Uterus (tissue), 4 donors: ENCODE measurements at places on chromosomes 5 and 9.

GRCh38 chr9:81150016-81150625 lies 539.2 kb downstream of the TLE1 start:
- no peak overlapping the region for H3K27ac ChIP-seq
- DNase-seq, result no peak
- no peak overlapping the region for H3K4me3 ChIP-seq
- no peaks in the 10 kb centered on the region for H3K27me3 ChIP-seq
- no peaks in the 10 kb centered on the region for H3K36me3 ChIP-seq
- no peaks in the 10 kb centered on the region for H3K4me1 ChIP-seq

GRCh38 chr5:68504306-68504705 lies 288.8 kb downstream of the PIK3R1 start:
- H3K4me1 ChIP-seq, result no peaks in the 10 kb centered on the region
- no peaks in the 10 kb centered on the region for H3K36me3 ChIP-seq
- H3K27ac ChIP-seq, result no peak overlapping the region
- no peak for DNase-seq

- no peaks in the 10 kb centered on the region for H3K36me3 ChIP-seq
- no peak for DNase-seq
- no peaks in the 10 kb centered on the region for H3K27me3 ChIP-seq
- H3K4me1 ChIP-seq, result no peaks in the 10 kb centered on the region
- H3K27ac ChIP-seq, result no peak overlapping the region
Observed at GRCh38 chr9:37408933-37409710, 13.4 kb upstream of the GRHPR start.

DNA sequence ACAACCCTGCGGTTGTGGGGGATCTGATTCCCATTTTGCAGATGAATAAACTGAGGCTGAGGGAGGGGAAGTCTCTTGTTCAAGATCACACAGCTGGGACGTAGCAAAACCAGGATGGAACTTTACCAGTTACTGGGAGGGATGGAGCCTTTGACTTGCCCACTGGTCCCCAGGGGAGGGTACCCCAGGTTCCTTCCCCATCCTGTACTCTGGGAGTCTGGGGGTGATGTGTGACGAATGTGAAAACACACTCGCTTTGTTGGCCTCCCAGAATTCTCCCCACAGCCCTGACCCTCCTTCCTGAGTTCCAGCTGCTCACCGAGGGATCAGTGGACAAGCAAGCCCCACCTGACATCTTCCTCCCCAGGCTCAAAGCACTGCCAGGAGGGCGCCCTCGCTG lies 135.1 kb downstream of the NSG2 start:
- no peak for DNase-seq
- H3K36me3 ChIP-seq, result no peaks in the 10 kb centered on the region
- H3K4me1 ChIP-seq, result no peaks in the 10 kb centered on the region
- no peak overlapping the region for H3K27ac ChIP-seq
- H3K27me3 ChIP-seq, result no peaks in the 10 kb centered on the region
- no peak overlapping the region for H3K4me3 ChIP-seq

- DNase-seq, result no peak
- H3K4me1 ChIP-seq, result no peaks in the 10 kb centered on the region
- no peak overlapping the region for H3K4me3 ChIP-seq
- H3K36me3 ChIP-seq, result no peaks in the 10 kb centered on the region
Observed at GRCh38 chr5:60943624-60944023, 1.2 kb downstream of the ERCC8 start.

GRCh38 chr9:15444141-15444540 lies 21.5 kb downstream of the SNAPC3 start:
- no peak for DNase-seq
- H3K4me1 ChIP-seq, result no peaks in the 10 kb centered on the region
- no peaks in the 10 kb centered on the region for H3K36me3 ChIP-seq
- H3K27me3 ChIP-seq, result no peaks in the 10 kb centered on the region
- H3K27ac ChIP-seq, result no peak overlapping the region

DNA sequence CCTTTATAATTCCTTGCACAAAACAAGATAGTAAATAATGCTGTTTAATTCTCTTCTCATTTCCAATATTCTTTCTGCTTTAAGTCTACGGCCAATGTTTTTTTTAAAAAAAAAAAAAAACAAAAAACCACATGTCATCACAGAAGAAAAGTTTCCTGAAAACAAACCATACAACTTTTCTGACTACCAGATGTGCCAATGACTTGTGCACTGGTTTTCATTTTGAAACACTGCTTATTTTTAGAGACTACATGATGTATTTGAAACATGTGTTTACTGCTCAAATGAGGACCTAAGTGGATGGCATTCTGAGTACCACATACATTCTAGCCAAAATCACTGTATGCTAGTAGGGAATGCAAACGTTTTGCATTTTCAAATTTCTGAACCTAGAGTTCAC lies 167.9 kb downstream of the GLIS3 start:
- H3K4me1 ChIP-seq, result no peaks in the 10 kb centered on the region
- no peak overlapping the region for H3K4me3 ChIP-seq
- H3K27ac ChIP-seq, result no peak overlapping the region

DNA sequence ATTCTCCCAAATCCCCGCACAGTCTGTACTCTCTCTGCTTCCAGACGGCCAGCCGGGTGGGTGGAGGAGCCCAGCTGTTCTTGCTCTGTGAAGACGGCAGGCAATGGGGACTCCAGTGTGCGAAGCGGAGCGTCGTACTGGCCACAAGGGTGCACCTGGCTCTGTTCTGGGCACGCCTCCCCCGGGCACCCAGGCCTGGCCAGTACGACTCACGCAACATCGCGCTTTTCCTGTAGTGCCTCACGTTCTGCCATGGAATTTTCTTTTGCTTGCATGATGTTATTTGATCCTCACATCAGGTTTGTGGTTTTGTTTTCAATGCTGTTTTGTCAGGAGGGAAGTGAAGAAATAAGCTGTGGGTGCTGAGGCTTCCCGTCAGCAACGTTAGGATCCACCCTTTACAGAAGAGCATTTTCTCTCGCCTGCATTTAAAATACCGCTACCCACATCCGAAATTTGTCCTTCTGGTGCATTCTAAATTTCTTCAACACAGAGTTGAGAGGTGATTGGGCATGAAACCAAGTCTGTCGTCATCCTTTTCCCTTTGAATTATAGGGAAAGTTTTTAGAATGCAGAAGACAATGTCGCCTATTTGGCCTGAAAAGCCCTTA lies 311.7 kb downstream of the TRIM36 start:
- no peaks in the 10 kb centered on the region for H3K27me3 ChIP-seq
- DNase-seq, result no peak
- no peaks in the 10 kb centered on the region for H3K36me3 ChIP-seq
- H3K4me3 ChIP-seq, result no peak overlapping the region

- DNase-seq, result no peak
- no peak overlapping the region for H3K27ac ChIP-seq
Observed at GRCh38 chr9:107229241-107229741, 53.8 kb upstream of the RAD23B start.

GRCh38 chr9:71112866-71113265 lies 8.6 kb downstream of the TRPM3 start:
- H3K27me3 ChIP-seq, result no peaks in the 10 kb centered on the region
- DNase-seq, result no peak
- H3K4me1 ChIP-seq, result no peaks in the 10 kb centered on the region
- no peak overlapping the region for H3K27ac ChIP-seq
- no peak overlapping the region for H3K4me3 ChIP-seq
- H3K36me3 ChIP-seq, result no peaks in the 10 kb centered on the region

DNA sequence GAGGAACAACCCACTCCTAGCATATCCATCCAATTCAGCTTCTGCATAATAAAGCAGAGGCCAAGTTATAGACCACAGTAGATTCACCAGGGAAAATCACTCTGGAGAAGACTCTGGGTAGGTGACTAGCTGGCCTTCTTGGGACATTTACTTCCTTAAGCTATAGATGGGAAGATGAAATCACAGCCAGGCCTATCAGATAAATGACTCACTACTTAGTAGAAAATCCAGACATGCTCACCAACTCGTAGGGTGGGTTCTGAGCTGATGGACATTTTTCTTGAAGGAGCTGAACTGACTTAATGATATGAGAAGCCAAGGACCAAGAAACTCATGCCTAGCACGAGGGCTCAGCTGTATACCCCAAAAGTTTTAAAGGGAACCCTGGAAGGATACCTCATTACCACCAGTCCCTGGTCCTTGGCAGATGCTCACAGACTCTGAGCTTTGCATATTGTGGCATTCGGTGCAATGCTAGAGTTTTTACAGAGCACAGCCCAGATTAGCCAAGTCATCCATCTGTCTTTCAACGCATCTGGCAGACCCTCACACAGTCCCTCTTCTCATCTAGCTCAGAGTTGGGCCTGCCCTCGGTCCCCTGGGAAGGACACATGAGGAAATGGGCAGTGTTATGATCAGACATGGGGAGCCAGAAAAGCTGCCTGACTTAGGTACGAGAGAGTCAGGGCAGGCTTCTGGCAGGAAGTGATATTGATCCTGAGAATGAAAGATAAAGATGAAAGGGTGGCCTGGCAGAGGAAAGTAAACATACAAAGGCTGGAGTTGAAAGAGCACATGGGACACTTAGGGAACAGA lies 15.0 kb downstream of the ACSL6 start:
- no peaks in the 10 kb centered on the region for H3K27me3 ChIP-seq
- DNase-seq, result no peak
- no peaks in the 10 kb centered on the region for H3K36me3 ChIP-seq
- no peak overlapping the region for H3K27ac ChIP-seq

DNA sequence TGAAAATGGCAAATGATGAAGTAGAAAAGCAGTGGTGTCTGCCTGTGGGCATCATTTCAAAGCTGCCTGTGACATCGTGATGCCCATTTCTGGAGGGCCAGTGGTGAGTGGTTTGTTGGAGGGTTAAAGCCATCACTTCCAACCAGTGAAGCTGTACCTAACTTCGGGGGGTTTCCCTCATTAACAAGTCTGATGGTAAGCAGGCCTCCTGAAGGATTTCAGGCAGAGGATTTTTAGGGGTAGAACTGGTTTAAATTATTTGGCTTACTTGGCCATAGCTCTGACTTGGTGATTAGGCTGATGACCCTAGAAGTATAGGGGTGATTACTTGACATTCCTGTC lies 10.7 kb downstream of the TNFAIP8 start:
- H3K4me1 ChIP-seq, result no peaks in the 10 kb centered on the region
- H3K36me3 ChIP-seq, result no peaks in the 10 kb centered on the region
- H3K4me3 ChIP-seq, result no peak overlapping the region
- no peaks in the 10 kb centered on the region for H3K27me3 ChIP-seq
- no peak for DNase-seq

- DNase-seq, result no peak
- no peaks in the 10 kb centered on the region for H3K36me3 ChIP-seq
- H3K4me3 ChIP-seq, result no peak overlapping the region
- H3K27me3 ChIP-seq, result no peaks in the 10 kb centered on the region
- H3K4me1 ChIP-seq, result no peaks in the 10 kb centered on the region
Observed at GRCh38 chr9:38405785-38406184, 13.3 kb downstream of the ALDH1B1 start.

- H3K4me3 ChIP-seq, result no peak overlapping the region
- no peaks in the 10 kb centered on the region for H3K27me3 ChIP-seq
- no peak for DNase-seq
- H3K4me1 ChIP-seq, result no peaks in the 10 kb centered on the region
- H3K36me3 ChIP-seq, result no peaks in the 10 kb centered on the region
Observed at GRCh38 chr5:150527808-150528207, 19.9 kb downstream of the NDST1 start.

DNA sequence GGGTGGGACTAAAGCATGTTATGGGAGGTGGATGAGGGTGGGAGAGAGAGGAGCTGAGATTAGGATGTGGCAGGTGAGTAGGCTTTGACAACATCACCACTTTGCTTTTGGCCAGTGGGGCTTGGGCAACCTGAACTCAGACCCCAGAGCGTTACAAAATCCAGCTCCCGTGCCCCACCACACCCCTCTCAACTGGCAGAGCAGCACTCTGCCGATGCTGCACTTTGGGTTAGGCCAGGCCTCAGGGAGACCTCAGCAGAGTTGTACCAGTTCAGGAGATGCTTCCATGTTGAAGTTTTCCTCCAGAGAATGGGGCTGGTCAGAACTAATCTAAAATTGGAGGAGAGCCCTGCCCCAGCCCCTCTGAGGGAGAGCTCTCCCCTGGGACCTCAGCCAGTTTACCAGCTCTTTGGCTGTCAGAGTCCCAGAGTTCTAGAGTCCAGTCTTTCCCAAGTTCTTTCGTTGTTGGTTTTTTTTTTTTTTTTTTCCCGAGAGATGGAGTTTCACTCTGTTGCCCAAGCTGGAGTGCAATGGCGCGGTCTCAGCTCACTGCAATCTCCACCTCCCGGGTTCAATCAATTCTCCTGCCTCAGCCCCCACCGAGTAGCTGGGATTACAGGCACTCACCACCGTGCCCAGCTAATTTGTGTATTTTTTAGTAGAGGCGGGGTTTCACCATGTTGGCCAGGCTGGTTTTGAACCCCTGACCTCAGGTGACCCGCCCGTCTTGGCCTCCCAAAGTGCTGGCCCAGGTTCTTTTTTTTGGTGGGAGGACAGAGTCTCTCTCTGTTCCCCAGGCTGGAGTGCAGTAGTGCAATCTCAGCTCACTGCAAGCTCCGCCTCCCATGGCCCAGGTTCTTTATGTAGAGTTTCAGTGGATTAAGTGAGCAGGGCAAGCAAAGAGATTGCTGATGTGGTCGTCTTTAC lies 17.8 kb downstream of the NUDT2 start:
- H3K4me3 ChIP-seq, result no peak overlapping the region
- H3K4me1 ChIP-seq, result no peaks in the 10 kb centered on the region
- no peaks in the 10 kb centered on the region for H3K27me3 ChIP-seq

DNA sequence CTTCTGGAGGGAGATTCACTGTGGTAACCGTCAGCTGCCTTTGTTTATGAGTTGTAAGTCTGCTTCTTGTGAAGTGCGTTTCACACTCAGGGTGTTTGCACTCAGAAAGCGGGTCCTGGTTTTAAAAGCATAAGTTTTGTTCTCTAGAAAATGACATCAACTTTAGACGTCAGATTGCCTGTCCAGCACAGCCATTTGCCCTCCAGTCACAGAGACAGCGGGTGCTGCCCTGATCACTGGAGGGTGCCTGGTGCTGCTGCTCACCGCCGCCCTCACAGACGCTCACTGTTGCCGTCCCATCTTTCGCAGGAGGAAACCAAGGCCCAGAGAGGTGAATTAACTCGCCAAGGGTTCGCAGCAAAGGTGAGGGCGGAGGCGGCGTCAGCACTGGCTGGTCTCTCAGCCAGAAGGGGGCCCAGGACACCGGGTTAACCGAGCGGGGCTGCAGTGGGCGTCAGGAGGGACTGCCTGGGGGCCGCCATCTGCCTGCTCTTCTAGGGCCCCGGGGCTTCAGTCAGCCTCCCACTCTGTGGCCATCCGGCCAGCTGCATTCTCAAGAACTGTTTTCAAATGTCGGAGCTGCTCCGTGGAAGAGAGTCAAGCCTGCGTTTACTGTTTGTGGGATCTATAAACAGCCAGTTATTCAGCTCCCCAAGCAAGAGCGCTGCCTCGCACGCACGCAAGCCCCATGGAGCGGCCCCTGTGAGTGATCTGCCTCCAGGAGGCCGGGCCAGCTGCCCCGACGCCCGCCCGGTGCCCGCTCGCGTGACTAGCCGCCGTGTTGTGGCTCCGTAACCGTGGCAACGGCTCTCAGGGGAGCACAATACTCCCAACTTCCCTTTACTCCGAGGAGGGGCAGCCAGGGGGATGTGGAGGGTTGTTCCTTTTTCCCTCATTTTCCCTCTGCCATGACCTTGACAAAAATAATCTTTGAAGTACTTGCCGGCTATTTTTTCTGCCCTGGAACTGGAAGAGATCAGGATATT lies 43.4 kb upstream of the EXOC3 start:
- no peak overlapping the region for H3K27ac ChIP-seq
- no peaks in the 10 kb centered on the region for H3K4me1 ChIP-seq
- no peaks in the 10 kb centered on the region for H3K27me3 ChIP-seq
- peak; percentile 79 for DNase-seq

GRCh38 chr5:115330830-115331229 lies 34.4 kb upstream of the CCDC112 start:
- no peak for DNase-seq
- H3K36me3 ChIP-seq, result no peaks in the 10 kb centered on the region
- H3K4me1 ChIP-seq, result no peaks in the 10 kb centered on the region
- H3K4me3 ChIP-seq, result no peak overlapping the region
- H3K27me3 ChIP-seq, result no peaks in the 10 kb centered on the region
